Activated CD8-positive, alpha-beta memory T cell treated with anti-CD3 and anti-CD28 coated beads for 36 hours (primary cell): ENCODE measurements at places on chromosomes 12 and 14. TPM values are rescaled to one million over a fixed set of nuclear protein-coding genes. Genes with fewer than 3 reads are reported as not detected.

The HAL gene
- 0.38 TPM for total RNA-seq

The ASB2 gene
- 75.9 TPM for total RNA-seq

The NID2 gene
- total RNA-seq, result not detected

The SSTR1 gene
- total RNA-seq, result not detected

The HOXC9 gene
- not detected for total RNA-seq

The PKP2 gene
- 0.19 TPM for total RNA-seq

The BCL7A gene
- 3.7 TPM for total RNA-seq

The ZDHHC22 gene
- total RNA-seq, result not detected

The RECQL gene
- total RNA-seq, result 90.4 TPM

The GNPNAT1 gene
- 35.0 TPM for total RNA-seq

The TMTC2 gene
- total RNA-seq, result 1.9 TPM

The MMP19 gene
- total RNA-seq, result not detected

The ANKRD33 gene
- total RNA-seq, result not detected

The IGF1 gene
- total RNA-seq, result 0.78 TPM

The RHOJ gene
- not detected for total RNA-seq

The GLIPR1 gene
- total RNA-seq, result 20.8 TPM

The PPP1R1A gene
- total RNA-seq, result not detected

The SRRM4 gene
- total RNA-seq, result not detected

The LRRIQ1 gene
- not detected for total RNA-seq

The ZFP36L1 gene
- total RNA-seq, result 109 TPM

The RAD9B gene
- 0.95 TPM for total RNA-seq

The TMEM120B gene
- 17.3 TPM for total RNA-seq

The MUCL1 gene
- total RNA-seq, result not detected

The GLT8D2 gene
- total RNA-seq, result 0.10 TPM

The RPGRIP1 gene
- total RNA-seq, result not detected

The ADAM21 gene
- 0.27 TPM for total RNA-seq

The VRTN gene
- total RNA-seq, result not detected

The SOAT2 gene
- total RNA-seq, result 1.5 TPM

The BEST3 gene
- total RNA-seq, result not detected

The GPR162 gene
- total RNA-seq, result 0.21 TPM

The DHH gene
- not detected for total RNA-seq

The SDR9C7 gene
- not detected for total RNA-seq

The OAS1 gene
- total RNA-seq, result 6.4 TPM

The DDX47 gene
- 103 TPM for total RNA-seq

The OASL gene
- total RNA-seq, result 3.3 TPM

The RDH5 gene
- 5.2 TPM for total RNA-seq

The TBX5 gene
- not detected for total RNA-seq

The IFT81 gene
- total RNA-seq, result 3.1 TPM

The CD163L1 gene
- not detected for total RNA-seq
